Activated CD8-positive, alpha-beta T cell treated with anti-CD3 and anti-CD28 coated beads for 36 hours (primary cell): ENCODE measurements at places on chromosomes 1 and 21. TPM values are rescaled to one million over a fixed set of nuclear protein-coding genes. Genes with fewer than 3 reads are reported as not detected.

Gene FCAMR
- total RNA-seq: not detected

Gene ADORA3
- total RNA-seq: not detected

Gene FAM163A
- not detected for total RNA-seq

Gene FAM151A
- total RNA-seq: not detected

Gene GBP4
- total RNA-seq: 38.3 TPM

Gene CELA3A
- total RNA-seq: not detected

Gene ESRRG
- not detected for total RNA-seq

Gene ATAD3C
- total RNA-seq: 0.99 TPM

DNA sequence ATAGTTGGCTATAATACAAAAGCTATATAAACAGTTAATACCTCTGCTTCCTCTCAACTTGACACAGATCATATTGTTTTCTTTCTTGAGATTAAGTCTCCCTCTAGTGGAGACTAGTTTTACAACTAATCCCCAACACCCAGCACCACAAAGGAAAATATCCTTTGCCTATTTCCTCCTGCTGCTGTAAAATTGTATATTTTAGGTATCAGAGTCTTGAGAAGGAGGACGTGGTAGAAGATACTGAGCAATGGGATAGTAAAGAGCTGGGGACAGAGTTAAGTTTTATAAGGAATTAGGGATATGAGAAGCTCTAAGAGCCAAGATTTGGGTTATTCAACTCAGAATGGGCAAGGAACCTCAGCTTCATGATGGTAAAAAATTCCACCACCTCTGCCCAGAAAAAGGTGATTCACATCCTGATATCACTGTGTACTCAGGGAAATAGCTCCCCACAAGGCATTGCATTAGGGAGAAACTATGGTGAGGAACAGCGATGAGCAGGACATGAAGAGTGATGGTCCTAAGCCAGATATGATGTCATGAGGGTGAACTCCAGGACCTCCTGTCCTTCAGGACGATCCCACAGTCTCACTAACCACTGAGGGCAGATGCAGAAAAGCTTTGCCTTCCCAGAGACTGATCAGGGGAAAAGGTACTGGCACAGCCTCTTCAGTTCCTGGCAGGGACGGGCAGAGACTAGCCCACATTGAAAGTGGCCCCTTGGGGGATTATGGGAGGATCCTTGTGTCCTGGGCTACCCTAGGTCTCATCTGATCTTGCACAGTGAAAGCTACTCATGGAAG, 14.7 kb upstream of the CFAP126 start:
- no peaks in the 10 kb centered on the region for H3K36me3 ChIP-seq
- no peaks in the 10 kb centered on the region for H3K27me3 ChIP-seq
- H3K27ac ChIP-seq: no peak overlapping the region
- DNase-seq: no peak

GRCh38 chr21:28751176-28751575, 241.5 kb downstream of the LTN1 start:
- H3K27me3 ChIP-seq: no peaks in the 10 kb centered on the region
- H3K4me1 ChIP-seq: no peaks in the 10 kb centered on the region
- H3K4me3 ChIP-seq: no peak overlapping the region
- no peaks in the 10 kb centered on the region for H3K36me3 ChIP-seq

DNA sequence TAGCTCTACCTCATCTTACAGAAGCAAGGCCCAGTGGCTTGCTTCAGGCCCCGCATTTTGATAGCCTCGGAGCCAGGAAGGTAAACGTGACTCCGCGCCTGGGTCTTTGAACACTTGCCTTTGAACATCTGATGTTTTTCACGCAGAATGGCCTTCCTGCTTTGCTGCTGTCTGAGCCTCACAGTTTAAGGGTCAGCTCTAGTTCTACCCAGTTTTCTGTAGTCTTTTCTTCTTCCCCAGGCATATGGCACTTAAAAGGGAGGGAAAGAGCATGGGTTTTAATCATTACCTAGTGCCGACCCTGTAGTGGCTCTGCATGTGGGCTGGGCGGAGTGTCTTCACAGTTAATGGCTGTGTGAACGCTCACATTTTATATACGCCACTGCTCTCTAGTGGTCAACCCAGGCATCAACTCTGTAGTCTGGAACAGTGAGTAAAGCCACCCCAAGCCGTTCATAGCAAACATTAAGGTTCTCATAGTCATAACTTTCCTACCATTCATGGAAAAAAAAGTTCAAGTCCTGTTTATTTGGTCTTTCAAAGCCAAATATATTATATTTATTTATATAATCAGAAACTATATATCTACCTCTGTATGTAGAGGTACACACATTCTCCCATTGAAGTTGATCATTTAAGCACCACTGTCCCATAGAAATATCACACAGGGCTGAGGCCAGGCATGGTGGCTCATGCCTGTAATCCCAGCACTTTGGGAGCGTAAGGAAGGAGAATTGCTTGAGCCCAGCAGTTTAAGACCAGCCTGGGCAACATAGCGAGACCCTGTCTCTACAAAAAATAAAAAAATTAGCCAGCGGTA, 78.1 kb downstream of the IER5 start:
- H3K4me3 ChIP-seq: no peak overlapping the region
- H3K4me1 ChIP-seq: peaks cover 4% of the 10 kb centered on the region
- peak overlapping the region; percentile 71 for H3K27ac ChIP-seq

DNA sequence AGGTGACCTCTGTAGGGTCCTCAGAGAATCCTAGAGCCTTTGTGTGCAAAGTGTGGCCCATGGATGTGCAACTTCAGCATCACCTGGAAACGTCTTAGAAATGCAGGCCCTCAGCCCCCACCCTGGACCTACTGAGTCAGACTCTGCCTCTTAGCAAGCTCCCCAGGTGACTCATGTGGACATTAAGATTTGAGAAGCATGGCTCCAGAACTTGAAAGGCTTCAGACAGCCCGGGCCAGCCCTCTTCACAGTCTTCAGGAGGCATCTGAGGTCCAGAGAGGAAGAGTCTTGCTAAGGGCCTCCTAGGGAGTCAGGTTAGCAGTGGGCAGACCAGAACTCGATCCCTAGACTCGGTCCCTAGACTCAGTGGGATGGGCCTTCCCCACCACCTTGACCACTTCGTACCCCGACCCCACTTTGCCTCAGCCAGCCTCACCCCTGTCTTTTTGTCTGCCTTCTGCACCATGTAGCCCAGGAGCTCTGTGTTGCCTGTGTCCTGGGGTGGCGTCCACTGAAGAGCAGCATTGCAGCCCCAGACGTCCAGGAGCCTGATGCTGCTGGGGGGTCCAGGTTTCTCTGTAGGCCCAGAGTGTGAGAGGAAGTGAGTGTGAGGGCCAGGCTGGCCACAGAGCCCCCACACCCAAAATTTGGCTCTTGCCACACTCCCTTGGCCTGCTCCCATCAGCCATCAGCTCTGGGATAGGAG, 4.8 kb downstream of the MYBPH start:
- H3K27ac ChIP-seq: no peak overlapping the region
- no peaks in the 10 kb centered on the region for H3K4me1 ChIP-seq
- H3K36me3 ChIP-seq: no peaks in the 10 kb centered on the region

- peak overlapping the region; percentile 90 for H3K27ac ChIP-seq
- no peaks in the 10 kb centered on the region for H3K27me3 ChIP-seq
- H3K36me3 ChIP-seq: peaks cover 19% of the 10 kb centered on the region
- peaks cover 47% of the 10 kb centered on the region for H3K4me1 ChIP-seq
- H3K4me3 ChIP-seq: peak overlapping the region; percentile 90
Observed at GRCh38 chr1:6785728-6786505, 663 bp downstream of the CAMTA1 start.

- no peak overlapping the region for H3K4me3 ChIP-seq
- no peaks in the 10 kb centered on the region for H3K4me1 ChIP-seq
Observed at GRCh38 chr21:28250946-28251345, 741.7 kb downstream of the LTN1 start.

GRCh38 chr21:27564684-27565301, 597.9 kb upstream of the ADAMTS5 start:
- no peaks in the 10 kb centered on the region for H3K4me1 ChIP-seq
- no peak overlapping the region for H3K4me3 ChIP-seq
- H3K36me3 ChIP-seq: no peaks in the 10 kb centered on the region
- peak; percentile 32 for DNase-seq
- H3K27ac ChIP-seq: no peak overlapping the region

DNA sequence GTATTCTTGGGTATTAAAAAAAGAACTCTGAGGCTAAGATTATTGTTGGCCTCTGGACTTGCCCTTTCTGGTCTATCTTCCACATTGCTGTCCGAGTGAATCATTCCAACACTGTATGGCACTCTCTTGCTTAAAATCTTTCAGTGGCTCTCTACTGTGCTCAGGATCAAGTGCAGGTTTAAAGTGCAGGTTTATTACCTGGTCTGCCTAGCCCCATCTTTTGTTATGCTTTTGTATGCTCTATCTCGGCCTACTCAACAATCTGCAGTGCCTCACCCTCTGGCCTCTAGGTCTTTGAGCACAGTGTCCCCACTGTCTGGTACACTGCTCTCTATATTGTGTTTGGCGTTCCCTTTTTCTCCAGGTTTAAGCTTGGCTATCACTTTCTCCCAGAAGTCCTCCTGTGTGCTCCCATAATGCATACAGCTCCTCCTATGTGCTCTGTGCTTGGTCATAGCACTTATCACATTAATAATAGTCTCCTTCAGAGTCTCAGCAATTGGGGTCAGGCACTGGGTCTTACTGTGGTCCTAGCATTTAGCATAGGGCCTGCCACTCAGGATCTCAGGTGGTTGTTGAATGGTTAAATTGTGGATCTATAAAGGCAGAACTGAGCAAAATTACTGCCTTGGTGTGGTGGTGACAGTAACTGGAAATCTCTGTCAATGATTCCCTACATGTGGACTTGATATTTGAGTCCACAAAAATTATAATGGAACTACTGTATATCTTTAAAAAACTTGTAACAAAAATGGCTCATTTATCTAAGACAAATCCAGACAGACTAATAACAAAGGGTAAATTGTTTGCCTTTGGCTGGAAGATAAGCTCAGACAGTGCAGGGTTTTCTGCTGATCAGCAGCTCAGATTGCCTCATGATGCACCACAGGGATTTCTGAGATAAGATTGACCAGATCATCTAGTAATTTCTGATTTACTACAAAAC, 10.6 kb upstream of the LDLRAD1 start:
- H3K4me3 ChIP-seq: no peak overlapping the region
- H3K27ac ChIP-seq: no peak overlapping the region
- no peaks in the 10 kb centered on the region for H3K27me3 ChIP-seq
- DNase-seq: no peak
- peaks cover 4% of the 10 kb centered on the region for H3K36me3 ChIP-seq
- no peaks in the 10 kb centered on the region for H3K4me1 ChIP-seq
